ENCODE measurements at places on chromosomes 13 and 19.

GRCh38 chr19:41295499-41295898 lies 14.5 kb upstream of the CCDC97 start:
- no peak for DNase-seq

- DNase-seq: no peak
Measured at GRCh38 chr19:48608798-48609263, 2.3 kb downstream of the SPACA4 start.

- DNase-seq: peak; percentile 58
Measured at GRCh38 chr19:1503089-1503924, 9.5 kb downstream of the ADAMTSL5 start.

- no peak for DNase-seq
Measured at GRCh38 chr19:12912571-12912970, 6.5 kb downstream of the SYCE2 start.

GRCh38 chr19:14695471-14695870 lies 5.6 kb downstream of the ZNF333 start:
- DNase-seq: no peak

DNA sequence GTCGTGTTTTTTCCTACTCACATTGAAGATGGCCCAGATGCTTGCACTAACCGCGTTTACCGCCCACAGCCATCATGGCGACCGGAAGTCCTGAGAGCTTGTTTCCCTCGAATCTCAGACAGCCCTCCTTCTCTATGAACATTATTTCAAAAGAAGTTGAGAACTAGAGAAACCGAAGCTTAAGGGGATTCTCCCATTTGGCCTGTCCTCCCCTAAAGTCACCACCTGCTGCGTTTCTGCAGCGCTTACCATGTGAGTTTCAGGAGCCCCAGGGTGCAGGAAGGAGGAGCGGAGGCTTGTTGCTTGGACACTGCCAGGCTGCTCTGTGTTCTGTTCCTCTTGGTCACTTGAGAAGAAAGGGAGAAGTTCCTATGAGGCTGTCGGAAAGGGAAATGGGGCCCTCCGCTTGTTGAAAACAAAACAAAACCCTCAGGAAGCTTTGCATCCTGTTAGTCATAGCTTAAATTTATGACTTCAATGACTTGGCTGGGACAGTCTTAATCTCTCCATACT lies 6.2 kb downstream of the CARD8 start:
- peak; percentile 69 for DNase-seq
